ENCODE measurements at places on chromosomes 2 and 18.

GRCh38 chr18:6901286-6901926 is 171.9 kb downstream of the ARHGAP28 start:
- DNase-seq: no peak

GRCh38 chr2:105376789-105377240 is 22.0 kb downstream of the FHL2 start:
- DNase-seq: no peak

DNA sequence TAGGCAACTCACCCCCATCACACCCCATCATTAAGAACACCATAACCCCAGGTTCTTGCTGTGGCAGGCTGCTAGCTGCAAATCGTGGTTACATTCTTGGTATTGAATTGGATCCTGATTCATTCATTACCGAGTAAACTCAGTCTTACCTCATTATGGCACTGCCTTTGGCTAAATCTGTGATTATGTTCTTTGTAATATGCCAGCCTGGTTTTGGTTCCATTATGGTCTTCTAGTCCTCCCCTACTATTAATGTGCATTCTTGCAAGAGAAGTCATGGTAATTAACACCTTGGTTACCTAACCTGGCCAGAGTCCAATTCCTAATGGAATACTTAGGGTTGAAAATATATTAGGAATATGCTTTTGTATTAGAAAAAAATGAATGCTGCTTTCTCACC is 258.9 kb upstream of the APCDD1 start:
- DNase-seq: no peak

DNA sequence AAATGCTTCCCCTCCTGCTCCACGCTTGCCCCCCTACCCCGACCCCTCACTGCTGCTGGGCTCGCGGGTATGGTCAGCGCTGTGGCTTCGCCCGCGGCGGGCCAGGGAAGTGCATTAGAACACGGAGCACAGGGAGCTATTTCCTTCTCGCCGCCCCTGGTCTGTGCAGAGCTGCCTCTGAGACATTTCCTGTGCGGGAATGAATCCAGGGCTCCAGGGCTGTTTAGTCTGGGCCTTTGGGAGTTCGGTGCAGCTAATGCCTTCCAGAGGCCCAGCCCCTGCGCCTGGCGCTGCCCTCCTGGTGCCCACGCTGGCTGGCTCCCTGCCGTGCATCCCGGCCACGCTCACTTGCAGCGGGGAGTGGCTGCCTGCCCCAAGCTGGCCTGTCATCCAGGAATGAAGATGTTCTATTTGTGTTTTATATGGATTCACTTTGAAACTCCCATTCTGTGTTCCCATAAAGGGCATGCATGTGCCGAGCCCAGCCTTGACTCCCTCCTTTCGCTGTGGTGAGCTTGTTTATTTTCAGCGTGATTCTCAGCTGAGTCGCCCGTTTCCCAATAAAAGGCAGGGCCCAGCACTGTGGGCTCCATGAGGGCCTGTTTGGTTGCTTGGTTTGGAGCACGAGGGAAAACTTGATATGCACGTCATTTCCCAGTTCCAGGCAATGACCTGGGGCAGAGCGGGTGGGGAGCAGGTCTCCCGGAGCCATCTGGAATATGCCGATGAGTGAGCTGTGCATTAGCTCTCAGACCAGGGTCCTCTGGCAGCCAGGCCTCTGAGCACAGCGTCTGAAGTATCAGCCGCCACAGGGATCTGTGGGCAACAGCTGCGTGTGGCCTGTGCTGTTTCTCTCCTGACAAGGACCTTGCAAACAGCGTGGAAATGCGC is 42.7 kb downstream of the SH3RF3 start:
- DNase-seq: no peak

GRCh38 chr2:218245214-218245613 is 15.6 kb upstream of the GPBAR1 start:
- DNase-seq: no peak

Measured in NCI-H1694 treated with DMSO at 0.1 percent for 48 hours (cell line).